Astrocyte of the cerebellum (primary cell): ENCODE measurements at places on chromosomes 6 and 20.

DNA sequence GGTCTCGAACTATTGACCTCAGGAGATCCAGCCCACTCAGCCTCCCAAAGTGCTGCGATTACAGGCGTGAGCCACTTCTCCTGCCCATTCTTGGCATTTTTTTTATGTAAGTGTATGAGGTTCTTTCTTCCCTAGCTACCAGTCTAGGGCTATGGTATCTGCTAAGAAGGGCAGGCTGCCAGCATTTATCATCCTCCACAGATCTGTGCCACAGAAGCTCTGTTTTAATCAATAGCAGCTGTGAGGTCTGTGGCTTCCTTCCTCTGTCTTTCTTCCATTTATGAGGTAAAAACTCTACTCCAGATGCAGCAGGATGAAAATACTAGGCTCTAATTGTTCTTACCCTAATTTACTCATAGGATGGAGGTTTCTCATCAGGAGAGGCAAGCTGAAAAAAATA, 1382.4 kb upstream of the ADGRB3 start:
- DNase-seq, result no peak

- no peak for DNase-seq
Observed at GRCh38 chr6:106995640-106996039, 21.1 kb upstream of the CD24 start.

DNA sequence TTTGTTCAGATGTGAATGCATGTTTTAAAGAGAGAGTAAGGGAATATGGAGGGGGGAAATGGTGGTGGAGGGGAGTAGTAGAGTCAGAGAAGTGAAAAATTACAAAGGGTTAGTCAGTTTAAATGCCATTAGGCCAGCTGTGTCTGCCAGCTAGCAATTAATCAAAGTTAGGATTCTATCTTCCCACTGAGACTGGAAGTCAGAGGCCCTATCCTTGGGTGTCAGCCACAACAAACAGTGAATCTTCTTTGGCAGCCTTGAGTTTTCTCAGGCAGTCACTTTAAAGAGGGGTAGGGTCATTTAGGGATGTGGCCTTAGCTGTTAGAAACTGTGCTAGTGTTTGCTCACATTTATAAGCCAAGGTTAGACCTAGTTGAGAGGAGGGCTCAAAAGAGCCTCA, 120.5 kb upstream of the BTBD3 start:
- no peak for DNase-seq

- DNase-seq, result no peak
Observed at GRCh38 chr20:44805979-44806620, 4.2 kb downstream of the RIMS4 start.

DNA sequence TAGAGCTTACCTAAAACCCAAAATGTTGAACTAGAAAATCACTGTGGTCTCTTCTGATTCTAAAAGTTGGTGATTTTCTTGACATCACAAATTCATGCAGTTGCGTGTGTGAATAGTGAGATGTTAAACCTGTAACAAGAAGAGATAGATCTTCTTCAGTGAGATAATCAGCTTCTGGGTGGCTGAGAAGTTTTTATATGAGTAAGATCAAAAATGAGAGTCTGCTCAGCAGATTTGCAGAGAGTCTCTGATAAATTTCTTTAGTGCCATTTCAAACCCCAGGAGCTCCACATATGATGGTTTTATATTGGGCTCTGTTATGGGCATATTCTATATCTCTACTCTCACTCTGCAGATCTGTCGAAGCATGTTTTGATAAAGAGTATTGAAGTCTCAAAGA, 185.4 kb downstream of the ZFAND3 start:
- DNase-seq, result no peak

- no peak for DNase-seq
Observed at GRCh38 chr6:69985180-69985579, 118.8 kb downstream of the COL19A1 start.

- DNase-seq, result no peak
Observed at GRCh38 chr6:84218091-84218490, 9.4 kb downstream of the CEP162 start.

DNA sequence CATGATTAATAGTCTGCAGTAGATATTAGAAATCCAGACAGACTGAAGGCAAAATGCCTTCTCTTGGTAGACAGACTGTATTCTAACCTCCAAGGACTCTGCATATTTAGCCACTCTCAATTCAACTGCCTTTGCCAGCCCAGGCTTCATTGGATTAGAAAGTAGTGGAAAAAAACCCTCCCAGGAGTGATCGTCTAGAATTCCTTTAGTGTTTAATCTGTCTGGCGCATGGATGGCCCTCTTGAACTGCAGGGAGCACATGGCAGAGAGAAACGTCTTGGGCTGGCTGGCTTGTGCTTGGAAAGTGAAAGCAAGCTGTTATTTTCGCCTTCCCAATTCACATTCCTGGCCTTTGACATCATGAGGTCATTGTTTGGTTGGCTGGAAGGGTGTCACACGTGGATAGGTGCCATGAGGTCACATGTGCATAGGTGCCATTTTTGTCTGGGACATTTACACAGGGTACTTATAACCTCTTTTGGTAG, 30.9 kb upstream of the NEDD9 start:
- peak; percentile 50 for DNase-seq

DNA sequence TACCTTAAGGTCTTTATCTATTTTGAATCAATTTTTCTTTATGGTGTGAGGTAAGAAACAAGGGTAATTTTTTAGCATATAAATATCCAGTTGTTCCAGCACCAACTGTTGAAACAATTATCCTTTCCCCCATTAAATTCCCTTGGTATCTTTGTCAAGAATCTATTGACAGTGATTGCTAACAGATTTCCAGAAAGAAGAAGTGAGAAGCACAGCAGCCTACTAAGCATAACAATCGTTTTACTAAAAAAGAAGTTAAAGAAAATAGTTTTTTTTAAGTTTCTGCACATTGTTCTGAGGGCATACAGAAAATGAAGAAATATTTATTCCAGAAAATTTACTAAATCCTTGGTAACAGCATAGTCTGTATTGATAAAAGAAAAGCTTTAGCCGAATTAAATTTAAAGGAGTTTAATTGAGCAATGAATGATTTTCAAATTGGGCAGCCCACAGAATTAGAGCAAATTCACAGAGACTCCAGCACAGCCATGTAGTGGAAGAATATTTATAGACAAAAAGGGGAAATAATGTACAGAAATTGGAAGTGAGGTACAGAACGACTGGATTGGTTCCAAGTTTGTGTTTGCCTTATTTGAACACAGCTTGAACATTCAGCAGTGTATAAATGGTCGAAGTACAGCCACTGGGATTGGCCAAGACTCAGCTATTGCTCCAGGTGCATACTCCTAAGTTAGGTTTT, 97.9 kb upstream of the UST start:
- no peak for DNase-seq

GRCh38 chr20:22542427-22542826, 41.9 kb downstream of the FOXA2 start:
- no peak for DNase-seq

- DNase-seq, result no peak
Observed at GRCh38 chr20:50004229-50004628, 21.4 kb downstream of the SNAI1 start.

- no peak for DNase-seq
Observed at GRCh38 chr6:122804962-122805485, 16.0 kb downstream of the SMPDL3A start.

DNA sequence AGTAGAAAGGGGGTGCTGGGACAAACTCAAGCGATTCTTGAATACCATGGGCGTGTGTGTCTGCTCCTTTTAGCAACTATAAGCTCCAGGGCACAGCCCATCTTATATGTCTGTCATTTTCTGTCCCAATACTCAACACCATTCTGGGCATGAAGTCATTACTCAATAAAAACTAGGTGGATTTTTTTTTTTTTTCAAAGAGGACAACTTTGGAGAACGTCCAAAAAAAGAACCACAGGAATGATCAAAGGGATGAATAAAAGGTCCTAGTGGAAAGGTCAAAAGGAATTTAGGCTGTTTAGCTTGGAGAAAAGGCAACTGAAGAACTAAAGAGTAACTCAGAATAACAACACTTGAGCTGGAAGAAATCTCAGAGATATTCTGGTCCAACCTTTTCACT, 24.4 kb downstream of the UQCC1 start:
- DNase-seq, result peak; percentile 51

- no peak for DNase-seq
Observed at GRCh38 chr20:42613076-42613475, 576.6 kb downstream of the PTPRT start.
